Mammary epithelial cell (primary cell): ENCODE measurements at places on chromosomes 7 and 10.

DNA sequence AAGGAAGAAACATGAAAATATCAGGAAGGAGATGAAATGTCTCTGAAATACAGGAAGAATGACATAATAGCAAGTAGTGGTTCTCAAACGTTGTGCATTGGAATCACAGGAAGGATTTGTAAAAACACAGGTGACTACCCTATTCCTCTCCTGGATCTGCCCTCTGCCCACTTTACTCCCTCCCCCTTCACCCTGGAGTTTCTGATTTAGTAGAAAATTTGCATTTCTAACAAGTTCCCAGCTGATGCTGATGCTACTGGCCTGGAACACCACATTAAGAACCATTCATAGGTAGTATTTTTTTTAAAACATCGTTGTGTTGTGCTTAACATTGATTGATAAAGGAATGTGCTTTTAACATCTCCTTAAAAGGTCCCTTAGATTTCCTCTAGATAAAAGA, 130.9 kb downstream of the PHF14 start:
- no peak for DNase-seq

DNA sequence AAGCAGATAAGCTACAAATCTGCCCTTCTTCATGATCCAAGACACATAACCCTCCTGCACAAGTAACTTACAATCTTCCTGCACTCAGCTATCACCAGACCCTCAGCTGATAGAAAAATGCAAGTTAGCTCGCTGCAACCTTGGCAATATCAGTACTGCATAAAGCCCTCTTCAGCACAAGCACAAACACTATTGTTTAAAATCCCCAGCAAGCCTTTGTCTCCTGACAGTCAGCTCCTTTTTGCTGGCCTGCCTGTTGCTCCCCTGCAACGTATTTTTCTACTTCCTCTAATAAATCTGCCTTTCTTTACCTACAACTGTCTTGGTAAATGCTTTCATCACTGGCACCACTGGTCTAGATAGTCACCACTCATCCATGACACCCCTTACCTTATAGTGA, 59.8 kb downstream of the BAMBI start:
- no peak for DNase-seq

DNA sequence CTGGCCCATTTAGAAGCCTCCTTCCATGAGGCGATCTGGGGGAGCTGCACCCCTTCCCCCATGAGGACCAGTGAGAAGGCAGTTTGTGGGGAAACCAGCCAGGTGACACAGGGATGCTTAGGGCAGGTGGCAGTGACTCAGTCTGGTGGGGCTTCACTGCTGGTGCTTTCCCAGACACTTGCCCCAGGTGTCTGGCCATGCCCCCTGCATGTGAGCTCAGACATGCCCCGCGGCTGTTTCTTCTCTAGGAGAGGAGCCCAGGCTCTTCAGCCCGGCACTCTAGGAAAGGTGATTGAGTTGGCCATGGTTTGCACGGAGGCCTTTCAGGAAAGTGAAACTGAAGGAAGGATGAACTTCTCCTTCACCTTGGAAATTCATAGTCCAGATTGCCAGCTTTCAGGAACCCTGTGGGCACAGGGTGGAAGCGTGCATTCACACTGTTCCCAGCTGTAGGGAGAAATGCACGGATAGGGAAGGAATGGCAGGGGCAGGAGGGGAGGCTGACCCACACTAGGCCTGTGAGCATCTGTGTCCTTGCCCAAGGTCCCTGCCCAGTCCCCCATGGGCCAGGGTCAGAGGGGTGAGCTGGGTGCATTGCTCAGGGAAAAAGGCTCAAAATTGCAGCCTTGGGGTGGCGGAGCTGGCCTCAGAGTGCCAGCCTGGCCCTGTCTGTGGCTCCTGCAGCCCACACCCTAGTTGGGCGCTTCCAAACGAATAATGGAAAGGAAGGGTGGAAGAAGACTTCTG, 359.1 kb downstream of the GLRX3 start:
- no peak for DNase-seq

GRCh38 chr10:45421221-45422097, 47.4 kb downstream of the ALOX5 start:
- DNase-seq = no peak

DNA sequence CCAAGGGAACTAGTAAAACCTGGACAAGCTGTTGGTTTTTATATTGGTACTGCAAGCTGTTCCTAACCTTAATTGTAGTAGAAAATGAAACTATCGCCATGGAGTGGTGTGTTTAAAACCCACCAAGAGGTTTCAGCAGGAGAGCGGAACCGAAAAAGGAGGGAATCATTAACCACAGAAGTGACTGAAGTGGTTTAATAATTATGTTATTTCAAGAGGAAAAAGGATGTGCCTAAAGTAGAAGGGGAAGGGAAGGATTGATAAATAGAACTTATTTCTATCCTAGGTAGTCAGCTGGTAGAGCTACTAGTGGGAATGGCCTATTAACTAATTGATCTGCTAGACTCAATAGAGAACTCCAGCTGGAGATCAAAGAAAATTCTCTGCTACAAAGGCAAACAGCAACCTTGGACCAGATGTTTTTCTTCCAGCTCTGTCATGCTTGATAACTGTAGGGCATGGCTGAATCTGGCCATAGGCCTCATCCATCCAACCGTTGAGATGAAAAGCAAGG, 91.8 kb downstream of the BAMBI start:
- DNase-seq = no peak

GRCh38 chr7:106623853-106624252, 37.1 kb downstream of the CCDC71L start:
- DNase-seq = peak; percentile 77

GRCh38 chr7:140646931-140647647, 6.5 kb upstream of the DENND2A start:
- DNase-seq = no peak

GRCh38 chr10:104297697-104298660, 29.0 kb downstream of the GSTO2 start:
- DNase-seq = no peak

GRCh38 chr10:117921421-117921820, 125.3 kb downstream of the RAB11FIP2 start:
- no peak for DNase-seq

GRCh38 chr10:125023862-125024496, 82.1 kb downstream of the ZRANB1 start:
- no peak for DNase-seq

DNA sequence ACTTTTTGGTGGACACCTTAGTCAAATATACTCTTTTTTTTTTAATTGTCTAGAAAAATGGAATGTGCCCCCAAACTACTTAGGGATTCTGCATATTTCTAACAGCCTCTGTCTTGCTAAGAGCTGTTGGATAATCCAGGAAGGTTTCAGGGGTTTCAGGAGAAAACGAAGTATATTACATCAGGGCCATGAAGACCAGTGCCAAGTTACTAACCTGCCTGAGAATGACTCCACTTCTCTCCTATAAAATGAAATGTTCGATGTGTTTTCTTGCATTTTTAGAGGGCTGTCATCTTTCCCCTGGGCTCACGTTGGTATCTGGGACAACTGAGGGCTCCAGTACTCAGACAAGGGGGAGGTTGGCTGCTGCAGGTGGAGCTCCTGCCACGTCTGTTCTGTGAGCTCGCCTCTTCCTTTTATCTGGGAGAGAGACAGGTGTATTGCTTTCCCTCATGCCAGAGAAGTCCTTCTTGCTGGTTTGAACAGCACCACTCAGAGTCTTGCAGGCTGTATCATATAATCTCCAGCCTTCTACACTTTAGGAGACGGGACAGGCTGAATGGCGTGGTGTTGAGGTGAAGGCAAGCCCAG, 71.3 kb downstream of the CAMK1D start:
- DNase-seq = no peak

GRCh38 chr7:35255443-35256255, 1.7 kb upstream of the TBX20 start:
- DNase-seq = no peak

DNA sequence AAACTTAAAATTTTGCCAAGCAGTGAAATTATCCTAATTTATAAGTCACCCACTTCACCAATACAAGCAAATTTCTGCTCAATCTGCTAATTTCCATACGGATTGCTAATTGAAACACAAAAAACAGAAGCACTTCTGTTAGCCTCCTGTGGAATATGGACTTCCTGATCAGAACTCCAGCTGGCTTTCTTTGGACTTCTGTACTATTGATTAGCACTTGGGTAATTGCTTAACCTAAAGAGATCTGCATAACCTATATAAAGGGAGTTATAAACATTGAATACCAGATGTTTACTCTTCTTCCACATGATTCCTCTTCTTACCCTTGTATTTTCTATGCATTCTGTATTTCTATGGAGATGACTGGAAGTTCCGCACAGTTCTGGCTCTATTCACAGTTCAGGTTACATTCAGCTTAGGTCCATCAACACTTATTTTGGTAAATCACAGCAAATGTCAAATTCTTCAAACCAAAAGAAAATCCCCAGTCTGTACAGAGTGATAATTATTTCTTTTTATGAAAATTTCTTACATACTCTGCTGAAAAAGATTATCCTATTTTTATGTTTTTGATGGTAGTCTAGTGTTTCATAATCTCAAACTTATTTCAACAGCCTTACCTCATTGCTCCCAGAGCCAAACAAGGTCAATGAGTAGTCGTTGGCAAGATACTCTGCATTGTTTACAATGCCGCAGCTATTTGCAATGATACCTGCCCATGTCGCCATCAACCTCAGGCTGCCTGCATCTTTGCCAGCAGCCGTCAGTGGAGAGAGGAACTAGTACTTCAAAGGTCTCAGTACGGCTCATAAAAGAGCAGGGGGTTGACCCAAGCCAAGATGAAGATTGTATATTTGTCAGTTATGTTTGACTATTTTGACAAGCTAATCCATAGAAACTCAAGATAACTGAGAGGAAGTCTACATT, 225.6 kb downstream of the AHR start:
- DNase-seq = peak; percentile 96

- no peak for DNase-seq
Observed at GRCh38 chr10:131923038-131923756, 22.4 kb downstream of the PPP2R2D start.

DNA sequence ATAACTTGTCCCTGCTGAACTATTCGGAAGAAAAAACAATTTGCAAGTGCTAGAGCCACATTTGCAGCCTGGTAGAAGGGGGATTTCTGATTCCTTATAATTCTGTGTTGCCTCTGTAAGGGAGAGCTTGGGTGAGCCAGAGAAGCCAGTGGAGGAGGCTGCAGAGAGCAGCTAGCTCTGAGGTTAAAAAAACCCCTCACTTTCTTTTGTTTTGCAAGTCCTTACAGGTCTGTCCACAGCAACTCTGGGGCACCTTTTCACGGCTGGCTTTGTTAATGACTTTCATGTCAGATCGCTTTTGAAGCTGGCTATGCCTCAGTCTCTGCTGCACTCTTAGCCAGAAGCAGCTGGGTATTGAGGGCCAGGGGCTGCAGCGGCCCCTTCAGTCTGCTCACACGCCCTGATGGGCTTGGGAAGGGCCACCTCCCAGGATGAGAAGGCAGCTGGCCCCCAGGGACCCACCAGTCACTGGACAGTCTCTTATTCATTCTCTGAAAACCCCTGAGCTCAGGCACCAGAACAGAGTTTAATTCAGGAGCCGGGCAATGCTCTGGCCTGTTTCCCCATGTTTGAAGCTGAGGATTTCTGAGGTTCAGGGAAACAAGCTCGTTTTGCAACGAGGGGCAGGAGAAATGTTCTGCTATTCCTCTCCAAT, 30.9 kb downstream of the TRIM8 start:
- peak; percentile 49 for DNase-seq

GRCh38 chr10:84907461-84908009, 579.1 kb downstream of the CCSER2 start:
- DNase-seq = no peak

DNA sequence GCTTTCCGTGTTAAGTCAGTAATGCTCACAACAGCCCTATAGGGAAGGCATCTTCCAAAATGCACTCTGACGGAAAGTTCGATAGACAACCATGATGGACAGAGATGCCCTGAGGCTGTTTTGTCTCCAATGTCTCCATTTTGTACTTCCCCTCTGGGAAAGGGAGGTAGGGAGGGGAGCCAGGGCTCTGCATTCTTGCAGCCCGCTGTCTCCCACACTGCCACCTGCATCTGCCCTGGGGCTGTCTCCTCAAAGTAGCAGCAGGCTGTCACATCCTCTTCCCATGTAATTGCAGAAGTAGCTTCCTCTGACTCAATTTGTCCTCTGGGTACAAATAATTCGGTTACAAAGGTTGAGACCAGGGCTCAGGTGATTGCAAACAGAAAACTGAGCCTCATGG, 131.4 kb downstream of the GPAM start:
- DNase-seq = no peak

DNA sequence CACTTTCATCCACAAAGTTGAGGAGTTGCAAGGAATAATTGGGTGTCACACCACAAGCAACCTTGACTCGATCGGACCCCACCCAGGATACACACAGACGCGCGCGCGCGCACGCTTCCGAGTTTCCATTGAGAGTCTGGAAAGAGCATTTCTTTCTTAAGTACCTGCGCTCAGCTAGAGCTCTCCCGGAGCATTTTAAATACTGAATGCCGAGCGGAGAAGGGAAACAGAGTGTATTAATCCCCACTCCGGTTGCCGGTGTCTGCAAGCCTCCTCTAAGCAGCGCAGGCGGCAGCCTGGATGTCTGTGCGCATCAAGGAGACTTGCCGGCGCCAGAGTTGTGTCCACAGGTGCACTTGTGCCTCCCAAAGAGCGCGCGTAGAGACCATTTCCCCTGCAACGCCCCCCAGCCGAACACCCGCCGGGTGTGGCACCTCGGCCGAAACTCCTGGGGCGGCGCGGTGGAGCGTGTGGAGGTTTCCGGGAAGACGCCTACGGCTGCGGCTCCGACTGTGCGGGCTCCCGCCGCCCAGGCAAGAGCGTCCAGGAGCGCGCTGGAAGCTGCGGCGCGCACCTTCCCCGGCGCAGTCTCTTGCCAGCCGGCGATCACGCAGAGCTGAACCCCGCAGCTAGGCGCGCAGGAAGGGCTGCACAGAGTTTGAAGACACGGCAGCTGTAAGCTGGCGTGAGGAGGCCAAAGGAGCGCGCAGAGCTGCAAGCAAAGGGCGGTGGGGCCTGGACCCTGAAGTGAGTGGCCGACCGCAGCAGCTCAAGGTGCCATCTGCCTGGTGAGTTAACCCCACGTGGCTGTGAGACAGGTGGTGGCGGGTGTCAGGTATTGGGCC, 1.1 kb upstream of the FEZF1 start:
- no peak for DNase-seq
